Activated CD4-positive, alpha-beta memory T cell treated with anti-CD3 and anti-CD28 coated beads, Interleukin-2, amount 10 ng/mL, durations not matched to agents 7 days and 5 days (primary cell): ENCODE measurements at places on chromosomes 4 and X. TPM values are rescaled to one million over a fixed set of nuclear protein-coding genes. Genes with fewer than 3 reads are reported as not detected.

The HUWE1 gene
- total RNA-seq = 213 TPM

The HELQ gene
- 17.8 TPM for total RNA-seq

The ITIH6 gene
- total RNA-seq = not detected

The TKTL2 gene
- not detected for total RNA-seq

The ZMYM3 gene
- total RNA-seq = 22.2 TPM

The FAAH2 gene
- 5.4 TPM for total RNA-seq

The SOX3 gene
- total RNA-seq = not detected
